ENCODE measurements at places on chromosomes 3 and 15. TPM values are rescaled to one million over a fixed set of nuclear protein-coding genes. Genes with fewer than 3 reads are reported as not detected.

Gene IMPG2
- 0.58 TPM for polyA plus RNA-seq

Gene COX5A
- polyA plus RNA-seq: 214 TPM

Gene ZNF774
- 4.1 TPM for polyA plus RNA-seq

Gene PRICKLE2
- polyA plus RNA-seq: 19.0 TPM

Gene GOLGA6B
- polyA plus RNA-seq: not detected

Gene CLDND1
- polyA plus RNA-seq: 165 TPM

Gene CDCP1
- 1.8 TPM for polyA plus RNA-seq

Gene ST8SIA2
- 6.0 TPM for polyA plus RNA-seq

Gene GNAT1
- not detected for polyA plus RNA-seq

GRCh38 chr15:42421376-42421775 lies 62.1 kb downstream of the CAPN3 start:
- DNase-seq: no peak

GRCh38 chr3:37579181-37579580 lies 282.5 kb upstream of the CTDSPL start:
- no peak for DNase-seq

- DNase-seq: no peak
Observed at GRCh38 chr15:65971741-65971995, 102.4 kb downstream of the RAB11A start.

DNA sequence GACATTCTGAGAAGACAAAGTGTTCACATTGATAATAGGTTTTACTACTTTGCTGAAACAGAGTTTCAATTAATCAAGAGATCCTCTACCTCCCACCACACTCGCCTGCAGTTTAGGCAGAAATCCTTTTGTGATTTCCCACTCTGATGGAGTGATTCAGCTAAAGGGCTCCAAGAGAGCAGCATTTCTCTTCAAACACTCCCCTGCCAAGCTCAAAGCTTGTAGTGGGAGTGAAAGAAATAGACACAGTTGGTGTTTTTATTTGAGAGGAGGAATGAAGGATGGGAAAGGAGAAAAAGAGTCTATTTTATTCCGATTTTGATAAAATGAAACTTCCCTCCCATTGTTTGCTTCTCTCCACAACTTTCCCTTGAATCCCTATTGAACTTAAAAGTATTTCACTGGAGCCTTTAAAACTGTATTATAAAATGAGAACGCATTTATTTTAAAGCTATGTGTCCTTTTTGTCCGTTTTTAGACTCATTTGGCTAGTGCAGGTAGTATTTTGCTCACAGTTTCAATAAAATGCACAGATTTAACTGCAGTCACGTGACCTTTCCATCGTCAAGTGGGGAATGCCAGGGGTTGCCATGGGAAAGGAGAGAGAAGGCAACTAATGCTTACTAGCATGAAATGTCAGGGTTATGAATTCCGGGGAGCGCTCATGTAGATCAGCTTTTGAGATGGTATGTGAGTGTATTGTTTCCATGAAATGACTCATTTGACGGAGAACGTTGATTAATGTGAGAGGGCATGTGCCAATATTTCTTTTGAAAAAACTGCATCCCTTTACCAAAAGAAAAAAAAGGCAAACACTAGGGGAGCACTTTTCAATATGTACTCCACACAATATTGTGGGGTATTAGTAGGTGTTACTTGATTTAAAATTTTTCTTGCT lies 7.7 kb upstream of the OSBPL11 start:
- no peak for DNase-seq

DNA sequence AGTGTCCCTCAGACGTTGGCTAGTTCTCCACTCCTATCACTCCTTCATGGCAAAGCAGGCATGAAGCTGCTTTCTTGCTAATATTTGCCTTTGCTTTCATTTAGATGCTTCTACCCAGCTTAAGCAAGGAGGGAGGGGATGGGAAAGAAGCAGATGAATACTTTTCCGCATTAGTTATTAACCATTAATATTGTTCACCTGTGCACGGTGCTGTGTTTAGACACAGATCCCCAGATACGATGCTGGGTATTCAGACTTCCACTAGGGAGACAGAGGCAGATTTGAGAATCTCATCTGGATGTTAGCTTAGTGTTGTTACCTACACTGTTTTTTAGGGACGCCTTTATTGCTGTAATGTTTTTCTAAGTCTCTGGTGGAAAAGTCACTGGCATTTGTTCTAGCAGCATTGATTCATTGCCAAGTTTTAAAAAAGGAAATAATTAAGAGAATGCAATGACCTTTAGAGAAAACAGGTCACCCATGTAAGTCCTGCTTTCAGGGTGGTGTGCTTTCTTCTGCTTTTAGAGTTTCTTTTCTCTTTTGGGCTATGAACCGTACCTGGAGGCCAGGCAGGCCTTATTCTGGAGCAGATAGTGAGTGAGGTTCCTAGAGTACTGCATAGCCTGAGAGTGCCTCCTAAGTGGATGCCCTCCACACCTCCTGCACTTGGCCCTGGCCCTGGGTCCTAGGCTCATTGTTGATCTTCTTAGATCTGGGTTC lies 55.5 kb downstream of the MYZAP start:
- DNase-seq: no peak

GRCh38 chr3:101950510-101950909 lies 101.2 kb downstream of the NFKBIZ start:
- no peak for DNase-seq

DNA sequence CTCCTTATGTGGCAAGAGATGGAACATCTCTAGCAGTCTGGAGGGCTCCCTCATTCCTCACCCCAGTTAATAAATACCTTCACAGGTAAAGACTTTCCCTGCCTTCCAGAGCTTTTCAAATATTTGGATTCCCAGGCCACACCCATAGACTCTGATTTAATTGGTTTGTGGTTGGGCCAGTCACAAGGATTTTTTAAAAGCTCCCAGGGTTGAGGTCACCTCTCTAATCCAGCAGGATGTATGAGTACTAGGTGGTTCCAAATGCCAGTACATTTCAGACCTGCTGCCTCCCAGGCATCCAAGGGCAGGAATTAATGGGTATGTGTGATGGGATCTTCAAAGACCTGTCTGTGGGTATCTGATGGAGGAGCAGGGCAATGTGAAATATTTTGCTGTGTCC lies 312.8 kb downstream of the CLSTN2 start:
- DNase-seq: no peak

- DNase-seq: no peak
Observed at GRCh38 chr3:61872077-61872706, 310.8 kb downstream of the PTPRG start.

- DNase-seq: no peak
Observed at GRCh38 chr3:122615303-122615702, 37.9 kb downstream of the PARP15 start.

GRCh38 chr3:12679468-12679867 lies 15.6 kb upstream of the RAF1 start:
- DNase-seq: no peak

DNA sequence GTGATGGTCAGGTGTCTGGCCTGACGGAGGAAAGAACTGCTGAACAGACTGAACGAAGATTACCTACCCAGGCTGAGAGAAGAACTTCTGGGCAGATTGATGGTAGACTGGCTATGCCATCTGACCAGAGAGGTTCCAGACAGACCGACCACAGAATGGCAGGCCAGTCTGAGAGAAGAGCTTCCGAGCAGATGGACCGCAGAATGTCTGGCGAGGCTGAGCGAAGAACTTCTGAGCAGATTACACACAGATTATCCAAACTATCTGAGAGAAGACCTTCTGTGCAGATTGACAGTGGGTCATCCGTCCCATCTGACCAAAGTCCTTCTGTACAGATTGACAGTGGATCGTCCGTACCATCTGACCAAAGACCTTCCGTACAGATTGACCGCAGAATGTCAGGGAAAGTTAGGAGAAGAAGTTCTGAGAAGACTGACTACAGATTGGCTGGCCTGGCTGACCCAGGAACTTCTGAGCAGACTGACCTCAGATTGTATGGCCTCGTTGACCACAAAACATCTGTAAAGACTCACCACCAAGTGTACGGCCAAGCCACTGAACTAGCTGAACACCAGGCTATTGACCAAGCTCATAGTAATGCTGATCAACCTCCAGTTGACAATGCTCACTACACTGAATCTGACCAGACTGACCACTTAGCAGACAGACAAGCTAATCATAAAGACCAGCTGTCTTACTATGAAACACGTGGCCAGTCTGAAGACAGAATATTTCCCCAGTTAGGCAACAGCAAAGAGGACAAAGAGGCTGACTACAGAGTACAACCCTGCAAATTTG lies 812 bp downstream of the TEX55 start:
- DNase-seq: no peak

DNA sequence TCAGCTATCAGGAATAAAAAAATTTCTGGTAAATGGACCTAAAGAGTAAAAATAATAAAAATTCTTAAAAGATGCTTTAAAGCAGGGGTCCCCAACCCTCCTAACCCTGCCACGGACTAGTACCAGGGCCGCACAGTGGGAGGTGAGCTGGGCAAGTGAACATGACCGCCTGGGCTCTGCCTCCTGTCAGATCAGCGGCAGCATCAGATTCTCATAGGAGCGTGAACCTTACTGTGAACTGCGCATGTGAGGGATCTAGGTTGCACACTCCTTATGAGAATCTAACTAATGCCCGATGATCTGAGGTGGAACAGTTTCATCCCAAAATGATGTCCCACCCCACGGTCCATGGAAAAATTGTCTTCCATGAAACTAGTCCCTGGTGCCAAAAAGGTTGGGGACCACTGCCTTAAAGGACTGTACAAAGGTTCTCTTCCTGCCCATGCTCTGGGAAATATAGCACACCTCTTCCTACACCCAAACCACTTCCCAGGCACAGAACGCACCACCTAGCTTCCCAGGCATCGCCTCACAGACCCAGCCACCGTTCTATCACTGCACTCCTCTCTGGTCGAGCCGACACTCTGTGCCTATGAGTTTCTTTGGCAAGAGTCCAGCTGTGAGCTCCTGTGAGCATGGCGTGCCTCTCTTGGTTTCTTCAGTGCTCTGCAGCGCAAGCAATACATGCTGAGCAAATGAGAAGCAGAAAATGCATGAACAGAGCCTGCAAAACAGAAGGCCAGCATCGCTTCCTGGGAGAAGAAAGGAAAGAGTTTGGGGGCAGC lies 104.9 kb downstream of the OCA2 start:
- no peak for DNase-seq

DNA sequence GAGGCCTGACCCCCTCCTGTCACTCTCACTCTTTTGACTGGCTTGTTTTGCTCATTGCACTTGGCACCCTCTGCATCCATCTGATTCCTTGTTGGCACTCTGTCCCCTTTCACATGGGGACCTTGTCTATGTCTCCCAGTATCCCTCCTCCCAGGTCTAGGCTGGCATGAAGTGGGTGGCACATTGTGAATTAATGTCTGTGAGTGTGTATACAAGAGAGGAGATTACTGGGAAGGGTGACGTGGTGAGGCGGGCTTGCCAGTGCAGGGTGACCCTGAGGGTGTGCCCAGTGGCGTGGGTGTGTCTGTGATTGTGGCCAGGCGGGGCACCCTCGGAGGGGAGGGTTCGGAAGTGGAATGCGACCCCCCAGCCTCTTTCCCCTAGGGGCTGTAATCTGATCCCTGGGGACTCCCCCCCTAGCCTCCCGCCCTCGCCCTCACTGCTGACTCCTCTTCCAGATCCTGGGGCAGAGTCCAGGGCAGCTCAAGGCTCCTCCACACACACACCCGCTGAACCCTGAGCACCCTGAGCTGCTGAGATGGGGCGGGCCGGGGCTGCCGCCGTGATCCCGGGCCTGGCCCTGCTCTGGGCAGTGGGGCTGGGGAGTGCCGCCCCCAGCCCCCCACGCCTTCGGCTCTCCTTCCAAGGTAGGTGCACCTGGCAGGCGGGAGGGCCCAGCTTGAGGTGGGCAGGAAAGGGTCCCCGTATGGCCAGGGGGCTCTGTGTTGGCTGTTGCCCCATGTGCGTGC lies at the start of gene SEMA3B:
SEMA3B (plus strand) TSS at position 445 of the 749 bp plus-strand sequence; CDS start at position 539, 94 bp downstream.
- DNase-seq: no peak

GRCh38 chr3:106428565-106428994 lies 559.8 kb upstream of the CBLB start:
- no peak for DNase-seq

GRCh38 chr3:50484722-50485121 lies 18.7 kb downstream of the CACNA2D2 start:
- DNase-seq: no peak

DNA sequence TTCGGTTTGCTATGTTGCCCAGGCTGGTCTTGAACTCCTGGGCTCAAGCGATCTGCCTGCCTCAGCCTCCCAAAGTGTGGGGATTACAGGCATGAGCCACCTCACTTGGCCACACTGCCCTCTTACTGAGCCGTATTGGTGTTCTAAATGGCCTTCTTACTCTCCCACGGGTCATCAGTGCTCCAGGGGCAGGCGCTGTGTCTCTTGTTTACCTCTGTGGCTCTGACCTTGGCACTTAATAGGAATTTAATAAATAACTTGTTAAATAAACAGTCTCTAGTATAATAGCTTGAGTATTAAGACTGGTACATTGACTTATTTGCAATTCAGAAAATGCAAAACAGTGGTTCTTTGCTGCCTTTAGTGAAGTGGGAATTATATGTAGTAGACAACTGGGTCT lies 13.7 kb downstream of the FLNB start:
- no peak for DNase-seq

DNA sequence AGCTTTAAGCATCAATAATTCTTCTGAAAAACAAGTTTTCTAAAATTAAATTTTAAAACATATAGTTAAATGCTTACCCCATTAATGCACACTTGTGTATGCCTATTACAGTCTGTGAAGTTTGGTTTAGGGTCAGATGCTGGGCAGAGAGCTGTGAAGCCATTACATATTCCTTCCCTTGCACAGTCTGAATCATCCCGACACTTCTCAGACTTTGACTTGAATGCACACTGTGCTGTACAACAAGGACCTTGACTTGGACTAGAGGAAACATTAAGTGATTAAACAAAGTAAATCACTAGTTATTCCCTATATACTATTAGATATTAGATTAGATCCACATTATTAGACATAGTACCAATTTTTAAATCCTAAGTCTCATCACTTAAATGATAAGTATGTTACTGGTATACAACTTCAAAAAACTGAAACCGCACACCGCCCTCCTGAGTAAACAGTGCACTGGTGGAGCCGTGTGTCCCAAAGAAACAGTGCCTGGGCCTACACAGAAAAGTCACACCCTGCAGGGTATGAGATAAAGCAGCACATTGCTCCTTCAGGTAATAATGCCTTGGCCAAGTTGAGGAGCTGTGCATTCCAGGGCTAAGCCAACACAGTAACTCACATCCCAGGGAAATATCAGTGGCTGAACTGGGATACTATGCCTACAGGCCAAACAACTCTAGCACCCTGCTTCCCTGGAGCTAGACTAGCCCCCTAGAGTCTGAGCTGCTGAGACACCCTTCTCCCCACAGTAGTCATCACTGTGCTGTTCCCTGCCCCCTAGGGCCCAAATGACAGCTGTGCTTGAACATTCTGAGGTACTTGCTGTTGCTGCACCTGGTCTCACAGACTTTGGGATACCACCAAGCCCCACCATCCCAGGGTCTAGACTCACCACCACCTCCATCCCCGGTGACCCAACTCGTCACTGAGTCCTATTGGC lies 137.5 kb downstream of the ADAM10 start:
- no peak for DNase-seq

GRCh38 chr3:178325330-178325729 lies 210.9 kb upstream of the KCNMB2 start:
- DNase-seq: no peak

GRCh38 chr3:166531730-166532129 lies 694.5 kb upstream of the BCHE start:
- no peak for DNase-seq

- no peak for DNase-seq
Observed at GRCh38 chr15:74402873-74403587, 30.7 kb downstream of the SEMA7A start.

GRCh38 chr3:87625876-87626275 lies 349.5 kb upstream of the POU1F1 start:
- DNase-seq: no peak

Data from right renal cortex interstitium (tissue), 3 donors.